ENCODE measurements at places on chromosomes 16 and 17.

DNA sequence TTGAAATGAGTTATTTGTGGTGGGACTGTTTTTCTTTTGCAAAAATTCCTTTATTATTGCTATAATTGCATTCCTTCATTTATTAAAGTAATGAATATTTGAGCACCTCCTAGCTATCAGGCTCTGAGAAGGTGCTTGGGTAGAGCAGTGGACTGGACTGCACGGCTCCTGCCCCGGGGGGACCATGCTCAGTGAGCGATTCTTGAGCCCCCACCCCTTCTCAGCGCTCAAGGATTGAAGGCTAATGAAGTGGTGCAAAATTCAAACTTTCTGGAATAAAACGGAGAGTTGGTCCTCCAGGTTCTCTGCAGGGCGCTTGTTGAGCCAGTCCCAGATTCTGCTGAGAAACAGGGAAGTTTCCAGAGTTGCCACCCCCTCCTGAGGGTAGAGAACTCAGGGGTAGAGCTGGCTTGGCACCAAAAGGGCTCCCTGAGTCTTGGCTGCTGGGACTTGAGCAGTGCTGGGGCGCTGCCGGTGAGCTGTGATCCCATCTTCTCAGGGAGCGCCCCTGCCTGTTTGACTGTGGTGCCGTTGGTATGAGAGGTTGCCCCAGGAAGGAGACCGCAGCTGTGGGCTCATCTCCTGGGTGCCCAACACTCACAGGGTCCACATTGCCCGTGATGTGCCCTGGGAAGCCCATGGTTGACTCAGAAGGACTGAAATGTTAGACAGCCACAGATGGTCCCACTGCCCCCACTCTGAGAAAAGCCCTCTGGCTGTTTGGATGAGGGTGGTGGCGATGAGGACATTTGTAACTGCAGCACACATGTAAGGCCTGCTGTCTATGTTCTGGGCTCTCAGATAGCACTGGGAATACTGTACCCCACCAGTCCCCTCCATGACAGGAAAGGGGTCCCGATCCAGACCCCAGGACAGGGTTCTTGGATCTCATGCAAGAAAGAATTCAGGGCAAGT is 20.0 kb downstream of the KSR1 start:
- peak; percentile 47 for ATAC-seq

DNA sequence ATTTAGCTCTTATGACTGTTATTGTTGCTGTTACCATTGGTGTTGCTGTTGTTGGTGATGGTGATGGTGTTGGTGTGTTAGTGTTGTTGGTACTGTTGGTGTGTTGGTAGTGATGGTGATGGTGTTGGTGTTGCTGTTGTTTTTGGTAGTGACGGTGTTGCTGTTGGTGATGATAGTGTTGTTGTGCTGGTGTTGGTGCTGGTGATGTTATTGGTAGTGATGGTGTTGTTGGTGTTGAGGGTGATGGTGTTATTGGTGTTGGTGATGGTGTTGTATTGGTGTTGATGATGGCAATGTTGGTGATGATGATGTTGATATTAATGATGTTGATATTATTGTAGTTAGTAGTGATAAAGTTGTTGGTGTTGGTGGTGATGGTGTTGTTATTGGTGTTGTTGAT is 285.7 kb upstream of the FOXF1 start:
- ATAC-seq: no peak

DNA sequence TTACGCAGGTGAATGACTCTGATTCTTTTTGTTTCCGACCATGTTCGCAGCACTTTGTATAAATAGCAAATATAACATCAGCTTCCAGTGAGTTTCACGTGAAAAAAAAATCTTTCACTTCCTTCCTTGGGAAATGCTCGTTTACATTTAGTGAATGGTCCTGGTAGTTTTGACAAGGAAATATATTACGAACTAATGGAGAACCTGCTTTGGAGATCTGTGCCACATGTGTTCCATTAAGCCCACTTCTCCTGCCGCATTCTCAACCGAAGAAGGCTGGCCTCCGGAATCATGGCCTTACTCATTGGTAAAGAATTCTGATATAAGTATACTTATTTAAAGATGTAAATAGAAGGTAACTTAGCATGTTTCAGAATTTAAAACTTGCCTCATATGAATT is 3.6 kb downstream of the CRAMP1 start:
- no peak for ATAC-seq

GRCh38 chr17:332558-333322 is 19.9 kb downstream of the RPH3AL start:
- ATAC-seq: no peak

- ATAC-seq: peak; percentile 76
Observed at GRCh38 chr17:69501591-69502468, 87.3 kb downstream of the MAP2K6 start.

- no peak for ATAC-seq
Observed at GRCh38 chr16:87107201-87107600, 210.0 kb downstream of the C16orf95 start.

DNA sequence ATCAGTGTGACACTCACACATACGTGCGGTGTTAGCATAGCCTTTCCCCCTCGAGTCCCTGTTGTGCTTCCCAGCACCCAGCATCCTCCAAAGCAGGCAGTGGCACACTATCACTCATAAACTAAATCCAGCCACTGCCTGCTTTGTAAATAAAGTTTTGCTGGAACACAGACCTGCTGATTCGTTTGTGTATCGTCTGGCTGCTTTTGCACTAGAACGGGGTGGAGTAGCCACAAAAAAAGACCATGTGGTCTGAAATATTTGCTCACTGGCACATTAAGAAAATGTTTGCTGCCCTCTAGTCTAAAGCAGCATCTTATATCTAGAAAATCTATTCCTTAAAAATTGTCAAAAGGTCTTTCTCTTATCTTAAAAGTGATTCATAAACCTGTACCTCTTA is 341.2 kb upstream of the ZFHX3 start:
- no peak for ATAC-seq

DNA sequence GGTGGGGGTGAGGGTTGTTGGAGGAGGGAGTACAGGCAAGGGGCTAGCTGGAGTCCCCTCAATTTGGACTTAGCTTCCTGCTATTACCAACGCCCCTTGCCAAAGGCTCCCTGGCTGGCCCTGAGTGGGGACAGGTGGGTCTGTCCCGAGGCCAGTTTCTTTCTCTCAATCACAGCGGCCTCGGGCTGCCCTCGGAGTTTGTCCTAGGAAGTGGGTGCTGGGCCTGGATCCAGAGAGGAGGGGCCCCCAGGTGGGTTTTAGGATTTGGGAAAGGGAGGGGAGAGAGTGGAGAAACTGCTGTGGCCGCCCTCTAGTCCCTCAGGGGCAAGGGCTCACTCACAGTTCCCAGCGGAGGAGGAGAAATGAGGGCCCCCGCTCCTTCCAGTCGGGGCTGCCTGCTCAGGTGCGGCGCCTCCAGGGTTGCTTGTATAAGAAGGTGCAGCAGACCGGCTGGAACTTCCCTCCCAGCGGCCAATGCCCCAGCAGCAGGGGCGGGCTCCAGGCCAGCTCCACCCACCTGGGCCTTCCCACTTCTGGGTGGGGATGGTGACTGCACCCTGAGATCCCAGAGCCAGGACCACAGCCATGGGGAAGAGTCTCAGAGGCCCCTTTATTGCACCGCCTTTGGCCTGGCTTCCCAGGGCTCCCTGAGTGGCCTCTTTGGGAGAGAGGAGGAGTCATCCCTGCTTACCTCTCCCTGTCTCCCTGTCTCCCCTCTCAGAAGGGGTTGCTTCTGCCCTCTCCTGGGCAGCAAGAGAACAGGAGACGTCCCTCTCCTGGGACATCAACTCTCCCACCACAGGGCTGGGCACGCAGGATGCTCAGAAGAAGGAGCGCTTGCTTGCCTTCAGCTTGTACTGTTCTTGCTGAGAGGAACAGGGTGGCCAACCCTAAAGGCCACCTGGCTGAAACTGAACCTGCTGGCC is 112.0 kb upstream of the SMURF2 start:
- ATAC-seq: peak; percentile 68

Measured in motor neuron (in vitro differentiated cells).